ENCODE measurements at places on chromosomes 7 and 10.

DNA sequence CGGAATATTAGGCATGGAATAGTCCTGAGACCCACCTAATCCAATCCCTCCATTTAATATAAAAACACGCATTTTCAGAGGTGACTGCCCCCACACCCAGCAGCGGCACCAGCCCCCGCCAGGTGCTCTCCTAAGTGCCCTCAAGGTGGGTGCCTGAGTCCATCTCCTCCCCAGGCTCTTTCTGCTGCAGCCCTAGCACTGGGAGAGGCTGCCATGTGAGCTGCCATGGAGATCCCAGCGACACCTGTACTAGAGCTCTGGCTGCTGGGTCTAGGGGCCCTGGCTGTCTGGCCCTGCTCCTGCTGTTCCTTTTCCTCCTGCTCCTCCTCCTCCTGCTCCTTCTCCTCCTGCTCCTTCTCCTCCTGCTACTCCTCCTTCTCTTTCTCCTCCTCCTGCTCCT, 191.1 kb upstream of the BMPER start:
- no peak for DNase-seq

- DNase-seq, result no peak
Measured at GRCh38 chr7:116185956-116186355, 24.4 kb upstream of the TES start.

DNA sequence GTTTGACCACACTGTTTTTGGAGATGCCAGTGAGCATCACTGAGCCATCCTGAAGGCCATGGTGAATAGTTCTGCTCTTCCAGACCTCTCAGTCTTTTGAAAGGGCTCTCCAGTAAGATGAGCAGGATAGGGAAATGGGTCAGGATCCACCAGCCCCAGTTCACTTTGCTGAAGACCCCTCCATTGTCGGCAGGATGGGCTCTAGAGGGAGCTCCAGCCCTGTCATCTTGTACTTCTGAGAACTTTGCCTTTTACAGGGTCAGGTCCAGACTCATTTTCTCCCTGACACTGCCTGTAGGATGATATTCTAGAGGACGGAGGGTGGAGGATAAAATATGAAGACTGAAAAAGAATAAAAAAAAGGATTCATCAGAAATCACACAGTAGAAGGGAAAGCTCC, 13.1 kb downstream of the LHFPL3 start:
- DNase-seq, result no peak

GRCh38 chr7:33592718-33593117, 312.6 kb upstream of the BMPER start:
- no peak for DNase-seq

- no peak for DNase-seq
Measured at GRCh38 chr10:112244197-112244596, 39.0 kb upstream of the TECTB start.

DNA sequence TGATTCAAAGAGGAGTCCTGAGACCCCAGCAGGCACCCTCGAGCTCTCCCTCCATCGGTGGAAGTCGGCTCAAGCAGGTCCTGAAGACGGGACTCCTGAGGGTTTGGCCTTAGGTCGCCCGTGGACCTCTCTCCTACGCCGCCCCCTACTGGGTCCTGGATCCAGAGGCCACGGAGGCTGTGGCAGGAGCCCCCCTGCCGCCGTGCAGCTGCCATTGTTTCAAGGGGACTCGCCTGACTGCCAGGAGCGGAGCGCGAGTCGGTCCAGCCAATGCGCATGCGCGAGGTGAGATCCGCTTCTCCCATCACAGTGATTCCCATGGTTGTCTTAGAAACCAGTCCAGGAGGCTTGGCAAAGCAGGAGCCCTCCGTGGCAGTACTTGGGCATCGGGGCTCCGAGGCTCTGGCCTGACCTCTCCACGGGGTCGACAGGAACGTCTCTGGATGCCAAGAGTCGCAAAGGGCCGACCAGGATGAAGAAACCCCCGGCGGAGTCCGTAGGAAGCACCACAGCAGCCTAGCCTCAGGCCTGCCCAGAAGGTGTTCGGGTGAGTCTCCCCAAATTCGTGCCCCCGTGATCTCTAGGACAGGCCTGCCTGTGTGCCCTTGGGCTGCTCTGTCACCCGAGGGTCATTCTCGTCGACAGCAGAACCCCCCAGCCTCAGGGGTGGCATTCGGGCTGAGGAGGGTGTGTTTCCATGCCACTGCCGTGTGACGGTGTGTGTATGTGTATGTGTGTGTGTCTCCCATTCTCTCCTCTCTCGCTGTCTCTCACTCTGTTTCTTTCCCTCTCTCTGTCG, 322.3 kb downstream of the ZNF716 start:
- no peak for DNase-seq

DNA sequence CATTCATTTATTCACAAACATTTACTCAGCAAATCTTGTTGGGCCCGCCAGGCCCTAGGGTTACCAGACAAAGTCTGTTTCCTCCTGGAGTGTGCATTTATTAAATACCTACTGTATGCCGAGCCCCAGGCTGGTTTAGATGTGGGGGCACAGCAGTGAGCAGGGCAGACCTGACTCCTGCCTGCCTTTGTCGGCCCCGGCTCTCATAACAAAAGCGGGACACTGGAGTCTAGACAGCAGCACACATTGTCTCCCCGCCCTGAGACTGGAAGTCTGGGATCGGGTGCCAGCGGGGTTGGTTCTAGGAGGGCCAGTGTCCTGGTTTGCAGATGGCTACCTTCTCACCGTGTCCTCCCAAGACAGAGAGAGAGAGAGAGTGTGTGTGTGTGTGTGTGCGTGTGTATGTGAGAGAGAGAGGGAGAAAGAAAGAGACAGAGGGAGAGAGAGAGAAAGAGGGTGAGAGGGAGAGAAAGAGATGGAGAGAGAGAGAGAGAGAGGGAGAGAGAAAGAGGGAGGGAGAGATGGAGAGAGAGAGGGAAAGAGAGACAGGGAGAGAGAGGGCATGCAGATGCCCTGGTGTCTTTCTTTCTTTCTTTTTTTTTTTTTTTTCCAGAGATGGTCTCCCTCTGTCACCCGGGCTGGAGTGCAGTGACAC, 25.9 kb downstream of the ELFN1 start:
- DNase-seq, result no peak

- no peak for DNase-seq
Measured at GRCh38 chr7:33816106-33816505, 89.2 kb upstream of the BMPER start.

GRCh38 chr10:74439213-74439612, 288.2 kb downstream of the ADK start:
- DNase-seq, result no peak

DNA sequence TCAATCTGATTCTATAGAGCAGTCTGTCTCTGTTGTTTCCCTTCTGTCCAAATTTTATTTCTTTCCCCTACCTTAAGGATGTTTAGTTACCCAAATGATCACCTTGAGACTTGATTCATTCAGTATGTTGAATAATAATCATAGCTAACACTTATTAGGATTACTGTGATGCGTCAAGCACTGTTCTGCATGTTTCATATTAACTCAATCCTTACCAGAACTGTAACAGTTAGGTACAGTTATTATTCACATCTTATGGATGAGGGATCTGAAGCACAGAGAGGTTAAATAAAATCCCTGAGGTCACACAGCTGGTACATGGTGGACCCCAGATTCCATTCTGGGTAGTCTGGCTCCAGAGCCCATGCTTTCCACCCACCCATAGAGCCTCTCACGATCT, 97.9 kb upstream of the SAMD8 start:
- no peak for DNase-seq

- no peak for DNase-seq
Measured at GRCh38 chr10:123157210-123157609, 3.0 kb downstream of the BUB3 start.

DNA sequence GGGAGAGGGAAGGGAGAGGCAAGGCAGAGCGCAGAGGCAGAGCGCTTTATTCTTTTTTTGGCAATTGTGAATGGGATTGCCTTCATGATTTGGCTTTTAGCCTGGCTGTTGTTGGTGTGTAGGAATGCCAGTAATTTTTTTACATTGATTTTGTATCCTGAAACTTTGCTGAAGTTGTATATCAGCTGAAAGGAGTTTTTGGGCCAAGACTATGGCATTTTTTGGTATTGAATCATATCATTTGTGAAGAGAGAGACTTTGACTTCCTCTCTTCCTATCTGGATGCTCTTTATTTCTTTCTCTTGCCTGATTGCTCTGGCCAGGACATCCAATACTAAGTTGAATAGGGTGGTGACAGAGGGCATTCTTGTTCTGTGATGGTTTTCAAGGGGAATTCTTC, 291.3 kb downstream of the REEP3 start:
- DNase-seq, result no peak

- DNase-seq, result no peak
Measured at GRCh38 chr7:51251290-51251689, 65.3 kb downstream of the COBL start.

DNA sequence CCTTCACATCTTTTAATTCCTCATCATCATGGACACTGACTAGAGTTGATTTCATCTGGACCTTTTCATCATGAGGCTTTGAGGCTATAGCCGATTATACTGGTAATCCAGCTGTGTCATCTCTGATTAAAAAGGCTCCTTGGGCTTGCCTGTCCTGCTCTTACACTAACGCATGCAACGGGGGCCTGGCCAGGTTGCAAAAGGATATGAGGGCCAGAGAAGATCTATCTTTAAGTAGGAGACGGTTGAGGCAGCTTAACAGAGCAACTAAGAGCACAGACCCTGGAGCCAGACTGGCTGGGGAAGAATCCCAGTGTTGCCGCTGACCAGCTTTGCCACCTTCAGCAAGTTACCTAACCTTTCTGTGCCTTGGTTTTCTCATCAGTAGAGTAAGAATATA, 211.5 kb downstream of the PTEN start:
- no peak for DNase-seq

- no peak for DNase-seq
Measured at GRCh38 chr7:1567049-1567771, 2.6 kb downstream of the PSMG3 start.

DNA sequence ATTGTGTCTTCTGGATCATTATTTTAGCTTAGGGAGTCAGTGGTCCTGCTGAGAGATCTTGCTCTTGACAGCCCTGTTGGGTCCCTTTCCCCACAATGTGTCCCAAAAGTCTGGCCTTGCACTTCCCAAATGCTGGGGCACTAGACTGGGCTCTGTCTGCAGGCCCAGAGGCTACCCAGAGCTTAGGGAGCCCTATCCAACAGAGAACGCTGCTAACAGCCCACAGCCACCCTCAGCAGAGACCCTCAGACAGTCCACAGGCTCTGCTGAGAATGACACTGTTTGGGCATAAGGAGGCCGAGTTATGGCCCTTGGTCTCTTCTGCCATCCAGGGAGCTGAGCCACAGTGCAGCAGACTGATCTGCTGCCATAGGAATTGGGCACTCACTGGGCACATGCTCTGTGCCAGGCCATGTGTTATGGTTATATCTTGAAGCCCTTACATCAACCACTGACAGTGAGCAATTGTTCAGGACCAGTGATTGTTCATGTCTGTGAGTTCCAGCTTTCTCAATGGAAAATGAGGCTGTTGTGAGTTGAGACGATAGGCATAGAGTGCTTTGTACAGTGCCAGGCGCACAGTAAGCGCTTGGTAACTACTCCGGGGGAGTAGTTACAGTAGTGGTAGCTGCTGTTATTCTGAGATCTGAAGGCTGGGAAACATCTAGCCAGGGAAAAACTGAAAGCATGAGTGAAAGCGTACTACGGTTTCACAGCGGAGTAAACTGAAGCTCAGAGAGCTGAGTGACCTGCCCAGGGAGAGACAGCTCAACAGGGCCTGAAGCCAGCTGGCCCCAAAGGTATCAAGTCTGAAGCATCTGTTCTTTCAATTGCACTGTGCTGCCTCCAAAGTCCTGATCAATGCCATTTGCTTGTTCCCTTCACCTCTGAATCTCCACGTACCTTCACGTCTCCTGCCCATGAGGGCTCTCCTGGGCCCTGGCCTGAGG, 77.6 kb upstream of the PRLHR start:
- no peak for DNase-seq

GRCh38 chr7:157564517-157565177, 227.8 kb downstream of the DNAJB6 start:
- no peak for DNase-seq

- DNase-seq, result no peak
Measured at GRCh38 chr7:28725911-28726310, 232.2 kb downstream of the TRIL start.

GRCh38 chr10:14162629-14163344, 167.9 kb downstream of the FRMD4A start:
- no peak for DNase-seq

- no peak for DNase-seq
Measured at GRCh38 chr7:89514970-89515369, 639.3 kb upstream of the STEAP1 start.

GRCh38 chr10:67043041-67043440, 117.2 kb downstream of the LRRTM3 start:
- DNase-seq, result no peak

- DNase-seq, result no peak
Measured at GRCh38 chr7:45594745-45595535, 20.8 kb downstream of the ADCY1 start.

- DNase-seq, result peak; percentile 13
Measured at GRCh38 chr7:95501261-95501832, 15.6 kb downstream of the ASB4 start.

- no peak for DNase-seq
Measured at GRCh38 chr10:109065821-109066220, 857.5 kb downstream of the XPNPEP1 start.

DNA sequence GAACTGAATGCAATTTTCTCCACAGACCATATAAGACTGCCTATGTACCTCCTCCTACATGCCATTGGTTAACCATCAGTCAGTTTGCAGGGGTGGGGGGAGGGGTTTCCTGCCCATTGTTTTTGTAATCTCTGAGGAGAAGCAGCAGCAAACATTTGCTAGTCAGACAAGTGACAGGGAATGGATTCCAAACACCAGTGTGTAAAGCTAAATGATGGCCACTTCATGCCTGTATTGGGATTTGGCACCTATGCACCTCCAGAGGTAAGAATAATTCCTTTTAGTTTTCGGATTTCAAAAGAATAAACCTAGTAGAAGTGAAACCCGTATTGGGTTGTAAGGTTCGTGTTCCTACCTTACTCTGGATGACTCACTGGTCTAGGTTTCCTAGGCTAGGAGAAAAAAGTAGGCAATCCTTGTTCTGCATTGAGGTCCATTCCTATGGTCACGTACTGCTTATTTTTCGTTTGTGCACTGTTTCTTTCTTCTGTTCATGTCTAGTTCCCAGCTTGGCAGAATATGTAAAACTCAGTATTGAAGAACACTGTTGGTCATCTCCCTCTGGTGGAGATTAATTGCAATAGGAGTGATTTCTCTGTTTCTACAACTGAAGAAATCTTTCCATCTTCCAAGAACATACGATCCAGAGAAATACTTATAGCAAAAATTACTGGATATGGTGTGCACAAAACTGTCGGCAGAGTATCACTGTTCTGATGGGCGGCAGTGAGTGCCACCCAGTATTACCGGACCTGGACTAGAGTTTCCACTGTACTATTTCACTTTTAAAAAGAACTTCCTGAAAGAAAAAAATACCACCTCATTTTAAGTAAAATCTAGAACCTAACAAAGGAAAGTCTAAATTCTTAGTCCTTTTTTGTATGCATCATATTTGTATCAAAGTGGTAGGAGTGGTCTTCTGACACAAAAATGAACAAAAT, at the start of gene AKR1C3:
TSS of gene AKR1C3 (plus strand) at position 150 of the 941 bp plus-strand sequence. CDS start at position 181, 31 bp downstream.
- DNase-seq, result no peak

- no peak for DNase-seq
Measured at GRCh38 chr10:48459270-48460150, 145.4 kb downstream of the ARHGAP22 start.

- no peak for DNase-seq
Measured at GRCh38 chr10:130807096-130807495, 504.4 kb downstream of the TCERG1L start.

All from stimulated activated CD8-positive, alpha-beta memory T cell treated with anti-CD3 and anti-CD28 coated beads, Interleukin-2, amount 100 ng/mL, for 48 hours (primary cell).